Gastroesophageal sphincter (tissue), 4 donors: ENCODE measurements at places on chromosomes 7 and 10.
A peak's percentile ranks its signal among the peaks of the same experiment; 100 is the strongest.

GRCh38 chr7:110944966-110945644 lies 145.8 kb upstream of the LRRN3 start:
- ATAC-seq = no peak
- no peak overlapping the region for H3K27ac ChIP-seq
- no peaks in the 10 kb centered on the region for H3K4me1 ChIP-seq
- no peak overlapping the region for H3K4me3 ChIP-seq
- no peaks in the 10 kb centered on the region for H3K36me3 ChIP-seq

DNA sequence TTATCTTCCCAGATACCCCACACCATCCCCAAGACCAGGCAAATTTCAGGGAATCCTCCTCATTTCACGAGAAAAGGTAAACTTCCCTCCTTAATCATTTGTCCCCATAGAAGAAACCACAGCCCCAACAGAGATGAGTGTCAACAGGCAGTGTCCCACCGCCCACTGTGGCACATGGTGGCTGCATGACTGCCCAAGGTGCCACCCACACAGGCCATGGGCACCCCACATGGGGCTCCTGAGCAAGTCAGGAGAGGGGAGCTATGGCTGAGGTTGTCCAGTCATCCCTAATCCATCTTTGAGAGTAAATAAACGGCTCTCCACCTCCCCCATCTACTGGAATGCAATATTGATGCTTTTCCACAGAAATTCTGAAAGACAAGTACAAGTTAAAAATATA lies 44.1 kb downstream of the ANTXRL start:
- H3K4me3 ChIP-seq = no peak overlapping the region
- no peak overlapping the region for H3K27ac ChIP-seq
- H3K36me3 ChIP-seq = no peaks in the 10 kb centered on the region
- no peaks in the 10 kb centered on the region for H3K27me3 ChIP-seq
- no peaks in the 10 kb centered on the region for H3K4me1 ChIP-seq

GRCh38 chr7:51299391-51300133 lies 17.0 kb downstream of the COBL start:
- H3K27me3 ChIP-seq = no peaks in the 10 kb centered on the region
- no peak for ATAC-seq
- H3K27ac ChIP-seq = no peak overlapping the region
- no peaks in the 10 kb centered on the region for H3K36me3 ChIP-seq

GRCh38 chr7:158358926-158359645 lies 228.5 kb downstream of the PTPRN2 start:
- H3K27me3 ChIP-seq = peaks cover 59% of the 10 kb centered on the region
- no peak overlapping the region for H3K4me3 ChIP-seq
- no peaks in the 10 kb centered on the region for H3K36me3 ChIP-seq
- no peak for ATAC-seq
- H3K27ac ChIP-seq = no peak overlapping the region
- no peaks in the 10 kb centered on the region for H3K4me1 ChIP-seq

- H3K36me3 ChIP-seq = no peaks in the 10 kb centered on the region
- no peak overlapping the region for H3K4me3 ChIP-seq
- H3K27ac ChIP-seq = no peak overlapping the region
- no peaks in the 10 kb centered on the region for H3K27me3 ChIP-seq
Observed at GRCh38 chr7:153588586-153588985, 463.6 kb upstream of the DPP6 start.

DNA sequence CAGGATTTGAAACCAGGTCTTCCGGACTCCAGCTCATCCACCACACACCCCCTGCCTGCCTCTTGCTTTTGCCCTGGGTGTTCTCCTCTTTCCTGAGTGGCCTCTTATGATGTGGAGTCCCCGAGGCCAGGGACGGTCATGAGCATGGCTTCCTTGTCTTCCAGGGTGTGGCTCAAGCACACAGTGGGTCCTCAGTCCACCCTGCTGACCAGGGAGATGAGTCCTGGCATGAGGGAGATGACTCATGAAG lies 32.8 kb downstream of the DNAJB12 start:
- H3K4me3 ChIP-seq = no peak overlapping the region
- H3K36me3 ChIP-seq = no peaks in the 10 kb centered on the region
- no peaks in the 10 kb centered on the region for H3K27me3 ChIP-seq
- ATAC-seq = no peak
- H3K27ac ChIP-seq = no peak overlapping the region

DNA sequence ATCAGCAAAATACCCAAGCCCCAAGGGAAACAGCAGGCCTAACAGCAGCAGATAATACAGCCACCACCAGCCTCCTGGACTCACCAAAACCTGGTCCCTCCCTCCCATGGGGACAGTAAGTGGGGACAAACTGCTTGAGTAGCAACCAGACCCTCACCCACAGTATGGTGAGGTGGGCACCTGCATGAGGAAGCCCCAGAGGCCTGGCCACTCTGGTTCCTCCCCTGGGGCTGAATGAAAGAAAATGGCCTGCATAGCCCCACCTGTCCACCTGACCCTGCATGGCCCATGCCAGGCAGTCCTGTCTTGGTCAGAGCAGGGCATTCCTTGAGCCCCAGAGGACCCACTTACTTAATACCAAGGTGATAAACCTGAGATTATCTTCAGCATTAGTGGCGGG lies 13.0 kb upstream of the C10orf90 start:
- no peaks in the 10 kb centered on the region for H3K36me3 ChIP-seq
- peaks cover 7% of the 10 kb centered on the region for H3K27me3 ChIP-seq
- H3K4me1 ChIP-seq = no peaks in the 10 kb centered on the region
- no peak for ATAC-seq
- no peak overlapping the region for H3K4me3 ChIP-seq

GRCh38 chr10:5573968-5574641 lies 49.3 kb downstream of the CALML3 start:
- peak overlapping the region; percentile 51 for H3K27ac ChIP-seq
- H3K36me3 ChIP-seq = no peaks in the 10 kb centered on the region
- H3K4me3 ChIP-seq = no peak overlapping the region

DNA sequence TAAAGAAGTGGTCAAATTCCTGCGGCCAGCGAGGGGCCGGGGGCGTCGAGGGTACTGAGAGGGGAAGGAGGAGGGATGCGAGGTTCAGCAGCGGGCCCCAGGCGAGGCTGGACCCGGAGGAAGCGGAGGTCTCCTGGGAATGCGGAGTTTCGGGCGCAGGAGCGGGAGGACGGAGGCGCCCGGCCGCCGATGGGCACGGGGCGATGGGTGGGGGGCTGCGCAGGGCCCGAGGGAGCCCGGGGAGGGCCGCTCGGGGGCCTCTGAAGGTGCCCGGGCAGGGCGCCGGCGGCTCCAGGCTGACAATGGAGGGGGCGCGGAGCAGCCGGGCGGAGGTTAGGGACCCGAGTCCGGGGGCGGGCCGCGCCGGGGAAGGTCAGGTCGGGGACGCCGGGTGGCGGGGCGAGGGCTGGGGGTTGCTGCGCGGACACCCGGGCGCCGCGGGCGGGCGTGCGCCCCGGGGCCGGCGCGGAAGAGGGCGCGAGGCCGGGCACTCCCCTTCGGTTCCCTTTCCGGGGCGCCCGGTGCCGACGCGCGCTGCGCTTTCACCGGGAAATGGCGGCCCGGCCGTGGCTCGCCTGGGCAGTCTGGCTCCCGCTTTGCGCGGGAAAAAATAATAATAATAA lies 683 bp downstream of the MACROH2A2 start:
- H3K27ac ChIP-seq = peak overlapping the region; percentile 81
- peak; percentile 48 for ATAC-seq
- H3K36me3 ChIP-seq = no peaks in the 10 kb centered on the region
- H3K4me1 ChIP-seq = no peaks in the 10 kb centered on the region

DNA sequence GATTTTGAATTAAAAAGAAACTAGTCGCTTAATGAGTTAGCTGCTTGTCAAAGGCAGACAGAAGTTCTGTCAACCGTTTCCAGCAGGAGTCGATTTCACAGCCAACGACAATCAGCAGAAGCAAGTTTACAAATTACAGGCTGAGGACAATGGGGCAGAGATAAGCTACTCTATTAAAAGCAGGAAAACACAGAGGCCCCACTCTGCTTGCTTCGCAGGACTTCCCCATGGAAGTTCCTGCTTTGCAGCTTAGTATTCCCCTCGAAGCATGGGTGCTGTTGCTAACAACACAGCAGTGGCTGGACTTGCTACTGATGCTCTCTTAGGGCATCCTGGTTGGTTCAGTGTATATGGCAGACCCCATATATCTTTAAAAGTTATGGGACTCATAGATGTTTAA lies 50.8 kb upstream of the KLF6 start:
- no peaks in the 10 kb centered on the region for H3K36me3 ChIP-seq
- peak; percentile 36 for ATAC-seq
- no peak overlapping the region for H3K27ac ChIP-seq
- H3K4me3 ChIP-seq = no peak overlapping the region

GRCh38 chr7:28300488-28300887 lies 111.8 kb upstream of the CREB5 start:
- no peaks in the 10 kb centered on the region for H3K27me3 ChIP-seq
- H3K4me1 ChIP-seq = no peaks in the 10 kb centered on the region

DNA sequence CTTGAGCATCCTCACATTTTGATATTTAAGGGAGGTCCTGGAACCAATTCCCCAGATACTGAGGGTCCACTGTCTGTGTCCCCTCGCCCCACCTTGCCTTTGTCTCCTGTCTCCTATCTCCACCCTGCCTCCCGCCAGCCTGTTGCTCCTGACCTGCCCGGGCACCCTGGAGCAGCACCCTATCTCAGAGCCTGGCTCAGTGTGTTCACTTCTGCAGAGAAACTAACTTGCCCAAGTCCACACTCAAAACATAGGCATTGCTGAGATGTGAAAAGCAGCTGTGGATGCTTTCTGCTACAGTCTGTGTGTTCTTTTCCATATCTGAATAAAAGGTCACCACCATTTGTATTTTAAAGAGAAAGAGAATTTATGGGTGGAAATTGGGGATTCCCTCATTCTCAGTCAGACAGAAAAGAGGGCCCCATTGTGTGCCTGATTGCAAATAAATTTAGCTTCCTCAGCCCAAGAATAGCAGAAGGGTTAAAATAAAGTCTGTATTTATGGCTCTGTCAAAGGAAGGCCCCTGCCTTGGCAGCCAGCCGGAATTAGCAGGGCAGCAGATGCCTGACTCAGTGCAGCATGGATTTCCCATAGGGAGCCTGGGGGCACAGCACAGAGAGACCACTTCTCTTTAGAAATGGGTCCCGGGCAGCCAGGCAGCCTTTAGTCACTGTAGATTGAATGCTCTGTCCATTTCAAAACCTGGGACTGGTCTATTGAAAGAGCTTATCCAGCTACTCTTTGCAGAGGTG lies 161.3 kb downstream of the EGFR start:
- no peak for ATAC-seq
- no peaks in the 10 kb centered on the region for H3K27me3 ChIP-seq
- peaks cover 42% of the 10 kb centered on the region for H3K4me1 ChIP-seq

GRCh38 chr7:54837168-54837567 lies 78.2 kb upstream of the SEC61G start:
- no peaks in the 10 kb centered on the region for H3K27me3 ChIP-seq
- H3K36me3 ChIP-seq = no peaks in the 10 kb centered on the region
- peak; percentile 67 for ATAC-seq
- H3K27ac ChIP-seq = peak overlapping the region; percentile 26

GRCh38 chr7:102119213-102119651 lies 167.4 kb upstream of the SH2B2 start:
- peaks cover 20% of the 10 kb centered on the region for H3K4me1 ChIP-seq
- H3K27ac ChIP-seq = no peak overlapping the region
- no peaks in the 10 kb centered on the region for H3K27me3 ChIP-seq

- H3K36me3 ChIP-seq = peaks cover 88% of the 10 kb centered on the region
- peaks cover 22% of the 10 kb centered on the region for H3K4me1 ChIP-seq
- no peak overlapping the region for H3K4me3 ChIP-seq
- ATAC-seq = no peak
- H3K27me3 ChIP-seq = no peaks in the 10 kb centered on the region
Observed at GRCh38 chr10:95389176-95389575, 98.4 kb upstream of the PDLIM1 start.

DNA sequence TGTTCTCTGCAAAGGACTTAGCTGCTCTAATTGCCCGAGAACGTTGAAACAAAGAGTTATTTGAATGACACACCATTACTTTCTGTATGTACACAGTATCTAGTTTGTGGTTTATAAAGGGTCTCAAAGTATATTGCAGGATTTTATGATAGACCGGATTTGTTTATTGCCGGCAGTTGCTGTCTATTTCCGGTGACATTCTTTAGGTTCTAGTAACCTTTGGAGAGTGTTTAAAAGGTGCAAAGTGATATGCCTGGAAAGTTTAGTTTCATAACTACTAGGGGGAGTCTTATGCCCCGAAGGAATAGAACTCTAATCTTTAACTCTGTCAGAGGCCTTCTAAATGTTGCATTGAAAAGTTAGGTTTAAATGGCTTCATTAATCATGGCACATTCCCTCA lies 63.8 kb downstream of the PAPSS2 start:
- H3K4me3 ChIP-seq = no peak overlapping the region
- no peak for ATAC-seq
- H3K27me3 ChIP-seq = no peaks in the 10 kb centered on the region
- peaks cover 11% of the 10 kb centered on the region for H3K36me3 ChIP-seq
- H3K27ac ChIP-seq = no peak overlapping the region

DNA sequence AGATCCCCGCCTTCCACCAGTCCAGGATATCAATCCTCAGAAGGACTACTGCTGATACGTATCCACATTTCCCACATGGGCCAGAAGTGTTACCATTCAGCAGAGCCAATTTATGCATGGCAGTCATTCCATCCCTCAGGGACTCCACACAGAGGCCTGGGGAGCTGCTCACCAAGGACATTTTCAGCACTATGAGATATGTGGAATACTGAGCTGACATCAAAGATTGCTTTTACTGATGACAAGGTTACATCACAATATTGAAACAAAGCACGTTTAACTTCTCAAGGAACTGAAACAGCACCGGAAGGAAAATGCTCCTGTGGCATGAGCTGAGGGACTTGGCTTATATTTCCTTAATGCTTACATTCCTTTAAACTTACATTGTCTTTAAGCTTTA lies 335.1 kb downstream of the BMPER start:
- no peaks in the 10 kb centered on the region for H3K36me3 ChIP-seq
- no peaks in the 10 kb centered on the region for H3K27me3 ChIP-seq
- no peaks in the 10 kb centered on the region for H3K4me1 ChIP-seq
- no peak overlapping the region for H3K27ac ChIP-seq

- no peaks in the 10 kb centered on the region for H3K4me1 ChIP-seq
- H3K36me3 ChIP-seq = no peaks in the 10 kb centered on the region
- no peak overlapping the region for H3K27ac ChIP-seq
- H3K4me3 ChIP-seq = no peak overlapping the region
- H3K27me3 ChIP-seq = no peaks in the 10 kb centered on the region
Observed at GRCh38 chr10:88647061-88647615, 17.1 kb upstream of the LIPF start.

DNA sequence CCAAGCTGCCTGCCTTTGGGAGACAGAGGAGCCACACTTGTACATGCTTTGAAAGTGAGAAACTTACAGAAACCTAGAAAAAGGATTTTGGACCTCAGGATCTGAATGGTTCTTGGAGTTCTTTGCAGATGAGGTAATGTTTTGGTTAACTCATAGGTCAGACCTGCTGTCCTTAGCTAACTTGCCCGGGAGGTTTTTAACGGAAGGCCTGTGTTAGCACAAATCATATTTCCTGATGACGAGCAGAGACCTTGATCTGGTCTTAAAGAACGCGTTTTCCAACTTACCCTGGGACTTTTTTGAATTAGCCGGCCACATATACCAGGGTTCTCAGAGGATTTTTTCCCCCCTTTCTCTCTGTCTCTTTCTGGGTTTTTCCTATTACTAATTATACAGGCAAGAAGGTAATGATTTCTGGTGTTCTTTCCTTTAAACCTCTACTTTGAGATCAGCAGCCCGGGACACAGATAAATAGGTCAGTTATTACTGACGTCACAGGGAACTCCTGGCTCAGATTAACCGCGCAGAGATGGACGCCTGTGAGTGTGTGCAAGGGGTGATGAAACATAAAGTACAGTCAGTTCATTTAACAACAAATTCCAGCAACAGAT lies 101.7 kb upstream of the KLF6 start:
- peaks cover 41% of the 10 kb centered on the region for H3K4me1 ChIP-seq
- ATAC-seq = peak; percentile 82
- H3K27me3 ChIP-seq = no peaks in the 10 kb centered on the region
- peak overlapping the region; percentile 89 for H3K27ac ChIP-seq

- peak; percentile 84 for ATAC-seq
- H3K27ac ChIP-seq = peak overlapping the region; percentile 62
- no peaks in the 10 kb centered on the region for H3K36me3 ChIP-seq
- H3K4me3 ChIP-seq = peak overlapping the region; percentile 32
- no peaks in the 10 kb centered on the region for H3K4me1 ChIP-seq
Observed at GRCh38 chr7:2870471-2870931, 26.4 kb upstream of the GNA12 start.
